Osteocyte (in vitro differentiated cells): ENCODE measurements at places on chromosomes 13 and 19.

DNA sequence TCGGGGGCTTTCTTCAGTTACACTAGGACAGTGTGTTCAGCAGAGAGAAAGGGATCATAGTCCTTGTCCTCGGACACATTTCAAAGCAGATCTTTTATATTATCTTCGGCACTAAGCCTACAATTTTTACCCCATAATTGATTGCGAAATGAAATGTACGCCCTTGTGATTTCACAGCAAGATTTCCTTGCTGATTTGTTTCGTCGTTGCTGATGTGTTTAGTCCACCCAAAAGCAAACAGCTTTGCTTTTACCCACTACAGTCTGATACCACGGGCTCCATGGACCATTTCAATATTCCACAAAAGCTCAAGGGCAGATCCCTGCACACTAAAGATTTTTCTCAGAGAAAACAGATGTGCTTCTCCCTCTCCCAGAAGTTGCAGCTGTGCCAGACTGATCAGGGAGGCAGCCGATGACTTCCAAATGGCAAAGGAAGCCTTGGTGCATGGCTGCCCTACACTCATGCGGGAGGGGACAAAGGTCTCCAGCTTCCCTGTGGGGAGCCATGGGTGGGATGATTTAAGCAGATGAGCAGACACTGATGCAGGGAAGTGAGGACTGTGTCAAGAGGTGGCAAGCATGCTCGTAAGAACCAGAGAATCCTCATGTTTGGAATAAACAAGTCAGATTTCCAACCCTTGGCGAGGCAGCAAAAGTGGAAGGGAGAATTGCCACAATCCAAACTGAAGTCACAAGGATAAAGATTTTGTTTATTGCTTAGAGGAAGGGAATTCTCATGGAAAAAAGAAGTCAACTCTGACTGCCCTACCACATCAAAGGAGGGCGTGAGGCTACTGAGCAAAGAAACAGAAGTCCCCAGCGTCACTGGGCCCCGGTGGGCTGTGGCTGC is 81.1 kb downstream of the STK24 start:
- no peak for DNase-seq

GRCh38 chr13:63693696-63694095 is 2278.0 kb upstream of the PCDH20 start:
- DNase-seq: no peak

DNA sequence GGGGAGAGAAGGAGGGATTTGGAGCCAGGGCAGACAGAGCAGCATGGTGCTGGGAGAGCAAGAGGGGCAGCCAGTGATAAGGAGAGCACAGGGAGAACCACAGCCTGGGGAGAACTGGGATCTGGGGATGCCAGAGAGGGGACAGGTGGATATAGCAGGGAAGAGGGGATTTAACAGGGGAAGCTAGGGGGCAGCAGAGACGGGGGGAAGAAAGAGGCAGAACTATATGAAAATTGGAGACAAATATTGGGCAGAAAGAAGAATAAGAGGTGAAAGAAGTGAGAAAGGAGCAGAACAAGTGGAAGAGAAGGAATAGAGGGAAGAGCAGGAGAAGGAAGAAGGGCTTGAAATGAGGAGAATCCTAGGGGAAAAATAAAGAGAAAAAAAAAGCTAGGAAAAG is 6.5 kb upstream of the ZNF528 start:
- no peak for DNase-seq

DNA sequence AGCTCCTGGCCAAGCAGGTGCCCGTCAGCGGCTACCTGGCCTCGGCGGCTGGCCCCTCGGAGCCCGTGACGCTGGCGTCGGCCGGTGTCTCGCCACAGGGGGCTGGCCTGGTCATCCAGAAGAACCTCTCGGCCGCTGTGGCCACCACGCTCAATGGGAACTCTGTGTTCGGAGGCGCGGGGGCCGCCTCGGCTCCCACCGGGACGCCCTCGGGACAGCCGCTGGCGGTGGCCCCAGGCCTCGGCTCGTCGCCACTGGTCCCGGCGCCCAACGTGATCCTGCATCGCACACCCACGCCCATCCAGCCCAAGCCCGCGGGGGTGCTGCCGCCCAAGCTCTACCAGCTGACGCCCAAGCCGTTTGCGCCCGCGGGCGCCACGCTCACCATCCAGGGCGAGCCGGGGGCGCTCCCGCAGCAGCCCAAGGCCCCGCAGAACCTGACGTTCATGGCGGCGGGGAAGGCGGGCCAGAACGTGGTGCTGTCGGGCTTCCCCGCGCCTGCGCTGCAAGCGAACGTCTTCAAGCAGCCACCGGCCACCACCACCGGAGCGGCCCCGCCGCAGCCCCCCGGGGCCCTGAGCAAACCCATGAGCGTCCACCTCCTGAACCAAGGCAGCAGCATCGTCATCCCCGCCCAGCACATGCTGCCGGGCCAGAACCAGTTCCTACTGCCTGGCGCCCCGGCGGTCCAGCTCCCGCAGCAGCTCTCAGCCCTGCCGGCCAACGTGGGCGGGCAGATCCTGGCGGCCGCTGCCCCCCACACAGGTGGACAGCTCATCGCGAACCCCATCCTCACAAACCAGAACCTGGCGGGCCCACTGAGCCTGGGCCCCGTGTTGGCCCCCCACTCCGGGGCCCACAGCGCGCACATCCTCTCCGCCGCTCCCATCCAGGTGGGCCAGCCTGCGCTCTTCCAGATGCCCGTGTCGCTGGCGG is 33.0 kb upstream of the EHD2 start:
- no peak for DNase-seq

GRCh38 chr19:4066682-4067395 is at the start of gene ZBTB7A:
ZBTB7A (minus strand) TSS chr19:4066899; CDS start chr19:4055232, 11,667 bp downstream.
- no peak for DNase-seq

GRCh38 chr13:19818223-19818842 is 35.6 kb upstream of the PSPC1 start:
- DNase-seq: no peak

DNA sequence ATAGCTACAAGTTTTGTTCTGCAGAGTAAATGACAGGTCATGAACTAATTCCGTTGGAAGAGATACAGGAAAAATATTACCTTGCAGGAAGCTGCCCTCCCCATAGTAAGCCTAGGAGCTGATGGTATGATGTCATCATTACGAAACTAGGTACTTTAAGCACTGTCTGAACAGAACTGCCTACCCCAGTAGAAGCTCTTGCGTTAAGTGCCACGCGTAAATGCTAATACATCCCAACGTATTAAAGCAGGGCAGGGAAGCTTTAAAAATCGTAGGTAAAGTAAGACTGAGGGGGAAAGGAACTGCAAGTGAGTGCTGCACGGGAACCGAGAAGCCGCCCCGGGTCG is 572 bp downstream of the UGGT2 start:
- no peak for DNase-seq

DNA sequence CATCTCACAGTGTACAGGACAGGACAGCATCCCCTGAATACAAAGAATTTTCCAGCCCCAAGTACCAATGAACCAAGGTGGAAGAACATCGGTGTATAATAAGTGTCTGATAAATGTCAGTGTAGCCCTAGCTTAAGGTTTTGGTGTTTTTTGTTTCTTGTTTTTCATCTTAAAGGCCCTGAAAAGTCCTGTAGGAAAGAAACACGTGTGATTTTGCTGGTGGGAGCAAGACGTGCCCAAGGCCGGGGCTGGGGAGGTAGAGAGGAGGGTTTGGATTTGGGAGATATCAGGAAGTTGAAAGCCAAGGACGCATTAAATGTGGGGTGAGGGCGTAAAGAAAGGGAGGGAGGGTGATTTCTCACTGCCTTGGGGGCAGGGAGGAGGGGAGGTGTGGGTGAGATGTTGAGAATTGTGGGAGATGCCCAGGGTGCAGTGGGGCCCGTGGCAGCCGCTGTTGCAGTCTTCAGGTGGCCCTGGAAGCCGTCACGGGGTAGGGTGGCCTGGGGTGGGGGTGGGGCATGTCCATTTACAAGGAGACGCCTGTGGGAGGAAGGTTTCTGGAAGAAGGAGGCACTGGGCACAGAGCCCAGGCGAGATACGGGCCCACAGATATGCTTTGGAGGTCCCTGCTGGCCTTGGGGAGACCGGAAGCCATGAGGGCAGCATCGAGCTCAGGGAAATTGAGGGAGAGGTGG is 6.7 kb downstream of the CAMSAP3 start:
- DNase-seq: no peak

- no peak for DNase-seq
These were observed 12.2 kb downstream of the ARGLU1 start for GRCh38 chr13:106555631-106556328.

- DNase-seq: no peak
These were observed 42.0 kb downstream of the TNFRSF19 start for GRCh38 chr13:23612182-23612581.

- DNase-seq: no peak
These were observed 962 bp upstream of the IRS2 start for GRCh38 chr13:109787135-109787954.

- no peak for DNase-seq
These were observed 28.0 kb upstream of the F7 start for GRCh38 chr13:113077566-113077952.

- no peak for DNase-seq
These were observed 7.8 kb downstream of the CEACAM4 start for GRCh38 chr19:41619018-41619556.

GRCh38 chr13:30382836-30383525 is 39.3 kb upstream of the UBE2L5 start:
- no peak for DNase-seq

- DNase-seq: peak; percentile 84
These were observed 26.6 kb downstream of the COL4A1 start for GRCh38 chr13:110280231-110280813.

GRCh38 chr19:19457671-19458070 is 52.2 kb downstream of the GATAD2A start:
- no peak for DNase-seq

DNA sequence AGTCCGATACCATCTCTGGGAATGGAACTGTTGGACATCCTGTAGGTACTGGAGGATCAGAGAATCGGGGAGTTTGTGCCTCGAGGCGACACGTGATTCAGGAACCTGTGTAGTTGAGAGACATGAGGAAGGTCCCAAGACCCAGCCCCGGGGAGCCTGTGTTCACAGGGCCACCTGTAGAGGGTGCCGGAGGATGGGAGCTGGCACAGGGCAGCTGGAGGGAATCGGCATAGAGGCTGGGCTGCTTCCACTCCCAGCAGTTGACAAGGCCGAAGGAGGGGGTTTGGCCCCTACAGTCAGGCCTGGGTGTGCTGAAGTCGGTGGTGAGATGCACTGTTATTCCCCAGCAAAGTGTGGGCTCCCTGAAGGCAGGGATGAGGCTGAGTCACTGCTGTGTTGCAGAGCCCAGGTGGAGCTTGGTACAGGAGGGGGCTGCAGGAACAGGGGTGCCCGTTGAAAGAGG is 2.5 kb upstream of the ISYNA1 start:
- no peak for DNase-seq

- no peak for DNase-seq
These were observed 21.2 kb upstream of the VWA8 start for GRCh38 chr13:41981951-41982715.

GRCh38 chr13:71217827-71218226 is 649.2 kb downstream of the DACH1 start:
- DNase-seq: no peak

DNA sequence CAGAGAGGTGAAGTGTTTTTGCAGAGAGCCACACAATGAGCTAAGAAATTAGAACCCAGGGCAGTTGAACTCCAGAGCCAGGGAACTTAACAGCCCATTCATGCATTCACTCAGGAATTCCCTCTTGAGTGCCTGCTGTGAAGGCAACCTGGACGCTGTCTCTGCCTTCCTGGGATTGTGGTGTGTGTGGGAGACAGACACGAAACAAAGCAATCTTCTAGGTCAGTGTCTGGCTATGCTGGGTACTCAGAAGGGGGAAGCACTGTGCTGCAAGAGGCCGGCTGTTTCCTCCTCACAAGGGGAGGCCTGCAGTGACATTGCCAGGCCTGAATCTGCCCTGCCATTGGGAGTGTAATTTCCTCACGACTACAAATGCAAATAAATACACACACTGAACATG is 9.7 kb downstream of the BCKDHA start:
- no peak for DNase-seq

GRCh38 chr19:53553865-53554791 is 16.2 kb downstream of the ZNF331 start:
- DNase-seq: peak; percentile 83

GRCh38 chr13:39311619-39312018 is 273.4 kb downstream of the NHLRC3 start:
- no peak for DNase-seq

DNA sequence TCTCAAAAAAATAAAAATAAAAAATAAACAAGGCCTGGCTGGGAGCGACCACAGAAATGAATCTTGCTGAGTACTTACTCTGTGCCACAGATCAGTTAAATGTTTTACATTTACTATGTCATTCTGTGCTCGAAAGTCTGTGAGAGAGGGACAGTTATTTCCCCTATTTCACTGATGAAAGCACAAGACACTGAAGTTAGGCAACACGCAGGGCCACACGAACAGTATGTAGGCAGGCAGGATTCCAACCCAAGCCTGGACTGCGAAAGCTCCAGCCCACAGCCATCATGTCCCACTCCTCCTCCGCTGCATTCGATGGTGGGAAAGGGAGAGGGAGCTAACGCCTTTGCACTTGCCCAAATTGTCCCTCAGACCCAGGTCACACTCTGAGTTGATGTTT is 34.2 kb downstream of the RUBCNL start:
- DNase-seq: no peak

DNA sequence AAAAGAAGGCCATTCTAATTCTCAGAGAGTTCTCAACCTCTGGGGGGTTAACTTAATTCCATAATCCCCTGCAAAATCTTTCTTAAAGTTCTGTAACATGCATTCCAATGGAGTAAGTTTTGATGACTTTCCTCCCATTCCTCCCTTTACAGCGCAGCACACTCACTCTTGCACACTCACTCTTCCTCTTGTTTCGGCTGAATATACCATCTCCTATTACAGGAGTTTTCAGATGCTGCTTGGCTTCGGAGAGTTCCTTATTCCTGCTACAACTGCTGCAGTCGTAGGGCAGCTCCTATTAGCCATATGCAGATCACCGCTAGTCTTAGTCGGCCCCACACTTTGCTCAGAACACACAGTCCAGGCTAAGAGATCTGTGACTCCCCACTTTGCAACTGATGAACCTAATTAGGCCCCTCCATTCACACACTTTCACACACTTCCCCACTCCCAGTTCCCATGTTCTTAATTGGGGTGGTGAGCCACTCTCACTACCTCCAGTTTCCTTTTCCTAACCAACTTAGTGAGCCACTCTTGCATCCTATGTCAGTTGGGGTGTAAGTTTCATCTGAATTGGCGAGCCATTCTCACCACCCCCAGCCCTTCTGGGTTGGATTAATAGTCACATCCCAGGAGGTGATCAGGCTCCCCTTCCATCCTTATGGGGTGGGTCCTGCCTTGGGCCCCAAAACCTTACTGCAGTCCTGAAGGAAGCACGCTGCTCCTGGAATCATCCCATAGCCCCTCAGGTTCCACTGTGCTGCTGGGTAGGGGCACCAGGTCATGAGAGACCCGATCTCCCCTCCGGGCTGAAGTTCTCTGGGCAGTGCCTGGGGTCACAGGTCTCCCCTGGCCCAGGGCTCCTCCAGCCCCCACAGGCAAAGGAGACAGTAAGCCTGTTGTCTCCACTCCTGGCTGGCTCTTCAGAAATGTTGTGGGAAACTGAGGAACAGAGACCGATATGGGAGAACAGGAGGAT is 53.9 kb downstream of the OR10H4 start:
- peak; percentile 64 for DNase-seq

- DNase-seq: no peak
These were observed 2.1 kb downstream of the RASA3 start for GRCh38 chr13:114130131-114130836.
